ENCODE measurements at places on chromosomes 16 and 17. TPM values are rescaled to one million over a fixed set of nuclear protein-coding genes. Genes with fewer than 3 reads are reported as not detected.

MYADML2 gene
- not detected for total RNA-seq

PRR29 gene
- total RNA-seq = 0.03 TPM

COTL1 gene
- 308 TPM for total RNA-seq

PTX4 gene
- total RNA-seq = not detected

SDK2 gene
- 0.03 TPM for total RNA-seq

FOXJ1 gene
- total RNA-seq = not detected

METTL2A gene
- total RNA-seq = 26.5 TPM

EFCAB5 gene
- 0.87 TPM for total RNA-seq

HSPB9 gene
- total RNA-seq = not detected

SOX8 gene
- total RNA-seq = 0.87 TPM

MYH11 gene
- total RNA-seq = not detected

UTS2R gene
- total RNA-seq = not detected

ABR gene
- total RNA-seq = 92.0 TPM

NLRC3 gene
- total RNA-seq = not detected

SPATA22 gene
- total RNA-seq = not detected

LYRM9 gene
- 3.9 TPM for total RNA-seq

ATP6V0A1 gene
- 22.3 TPM for total RNA-seq

SLC5A11 gene
- total RNA-seq = not detected

SP6 gene
- total RNA-seq = not detected

ADAD2 gene
- total RNA-seq = 0.13 TPM

ST6GALNAC2 gene
- total RNA-seq = 2.8 TPM

GAST gene
- total RNA-seq = not detected

SEZ6L2 gene
- 22.6 TPM for total RNA-seq

GFAP gene
- total RNA-seq = 0.23 TPM

NOD2 gene
- 0.15 TPM for total RNA-seq
